ENCODE measurements at places on chromosomes 3 and 15.
A peak's percentile ranks its signal among the peaks of the same experiment; 100 is the strongest.

- peak; percentile 59 for DNase-seq
Observed at GRCh38 chr3:30628205-30628900, 22.0 kb downstream of the TGFBR2 start.

GRCh38 chr3:122931636-122932035 lies 95.9 kb downstream of the SEMA5B start:
- DNase-seq = no peak

GRCh38 chr3:61805510-61806080 lies 244.2 kb downstream of the PTPRG start:
- no peak for DNase-seq

- peak; percentile 38 for DNase-seq
Observed at GRCh38 chr15:41585127-41586047, 26.4 kb downstream of the TYRO3 start.

GRCh38 chr15:91214675-91215590 lies 114.9 kb downstream of the SV2B start:
- peak; percentile 4 for DNase-seq

- DNase-seq = no peak
Observed at GRCh38 chr3:20146301-20146700, 39.7 kb downstream of the SGO1 start.

DNA sequence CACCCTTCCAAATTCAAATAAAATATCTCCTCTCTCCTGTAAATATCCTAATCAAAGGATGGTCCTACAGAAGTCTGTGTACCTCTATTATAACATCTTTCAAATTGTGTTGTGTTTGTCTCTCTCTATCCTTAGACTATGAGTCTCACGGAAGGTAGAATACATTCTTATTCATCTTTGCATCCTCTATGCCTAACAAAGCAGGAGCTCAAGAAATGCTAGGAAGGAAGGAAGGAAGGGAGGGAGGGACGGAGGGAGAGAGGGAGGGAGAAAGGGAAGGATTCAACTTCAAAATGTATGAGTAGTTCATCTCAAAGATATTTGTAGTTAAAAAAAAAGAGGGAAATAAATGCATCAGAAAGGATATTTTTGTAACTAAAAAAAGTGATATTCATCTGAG lies 150.0 kb downstream of the RTP4 start:
- DNase-seq = no peak

DNA sequence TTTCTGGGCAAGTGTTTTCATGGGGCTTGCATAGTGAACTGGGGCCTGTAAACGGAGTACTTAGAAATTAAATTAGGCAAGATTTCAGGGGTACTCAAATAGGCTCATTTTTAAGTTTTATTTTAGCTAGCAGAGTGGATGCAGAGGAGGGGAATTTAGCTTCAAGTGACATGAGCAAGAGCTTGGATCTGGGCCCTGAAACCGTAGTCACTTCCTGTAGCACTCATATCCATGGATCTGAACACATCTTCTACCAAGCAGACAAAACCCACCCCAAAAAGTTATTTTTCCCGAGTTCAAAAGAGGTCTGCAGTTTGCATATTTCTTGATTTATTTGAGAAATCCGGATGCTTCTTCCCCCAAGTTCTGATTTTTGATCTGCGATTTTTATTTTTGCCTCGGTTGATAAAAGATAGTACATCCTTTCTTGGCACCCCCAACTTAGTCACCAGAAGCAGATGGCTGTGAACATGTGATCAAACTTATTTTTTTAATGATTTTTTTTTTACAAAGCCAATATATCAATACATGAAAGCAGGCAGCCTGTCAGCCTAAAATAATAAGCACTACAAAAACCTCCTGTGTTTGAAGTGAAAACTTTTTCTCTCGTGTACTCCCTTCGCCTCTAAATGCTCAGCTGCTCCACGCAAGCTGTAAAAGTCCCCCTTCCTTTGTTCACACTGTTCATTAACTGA lies 36.6 kb upstream of the STT3B start:
- no peak for DNase-seq

GRCh38 chr15:67076147-67076843 lies 10.9 kb downstream of the SMAD3 start:
- DNase-seq = no peak

DNA sequence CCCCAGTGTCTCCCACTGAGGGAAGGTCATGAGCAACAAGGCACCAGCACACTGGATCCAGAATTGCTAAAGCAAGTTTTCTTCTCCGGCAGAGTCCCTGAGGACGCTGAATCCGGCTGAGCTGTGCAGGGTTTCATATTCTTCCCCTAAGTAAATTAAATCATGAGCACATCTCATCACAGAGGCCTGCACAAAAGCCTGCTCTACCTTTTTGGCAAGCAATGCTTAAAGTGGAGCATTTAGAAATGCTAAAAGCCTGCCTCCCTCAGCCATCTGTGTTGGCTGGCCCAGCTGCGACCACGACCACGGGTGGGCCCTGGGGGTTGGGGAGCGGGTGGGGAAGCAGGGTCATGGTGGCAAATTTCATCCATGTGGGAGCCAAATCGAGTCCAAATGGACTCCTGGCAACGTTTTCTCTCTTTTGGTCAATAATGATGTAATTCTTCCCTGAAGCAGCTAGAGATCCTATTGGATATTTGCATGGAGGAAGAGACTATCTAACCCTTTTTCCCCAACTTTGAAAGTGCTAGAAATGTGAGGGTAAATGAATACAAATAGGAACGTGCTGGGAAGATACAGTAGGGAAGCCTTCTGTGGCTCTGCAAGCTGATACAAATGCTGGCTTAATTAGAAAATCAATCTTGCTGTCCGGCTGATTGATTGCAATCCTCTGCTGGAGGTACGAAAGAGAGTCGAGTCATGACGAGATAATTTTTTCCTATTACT lies 532.8 kb upstream of the TBL1XR1 start:
- peak; percentile 57 for DNase-seq

GRCh38 chr3:188067932-188068331 lies 86.0 kb upstream of the LPP start:
- DNase-seq = no peak

- DNase-seq = no peak
Observed at GRCh38 chr3:107986505-107986904, 104.3 kb downstream of the CD47 start.

DNA sequence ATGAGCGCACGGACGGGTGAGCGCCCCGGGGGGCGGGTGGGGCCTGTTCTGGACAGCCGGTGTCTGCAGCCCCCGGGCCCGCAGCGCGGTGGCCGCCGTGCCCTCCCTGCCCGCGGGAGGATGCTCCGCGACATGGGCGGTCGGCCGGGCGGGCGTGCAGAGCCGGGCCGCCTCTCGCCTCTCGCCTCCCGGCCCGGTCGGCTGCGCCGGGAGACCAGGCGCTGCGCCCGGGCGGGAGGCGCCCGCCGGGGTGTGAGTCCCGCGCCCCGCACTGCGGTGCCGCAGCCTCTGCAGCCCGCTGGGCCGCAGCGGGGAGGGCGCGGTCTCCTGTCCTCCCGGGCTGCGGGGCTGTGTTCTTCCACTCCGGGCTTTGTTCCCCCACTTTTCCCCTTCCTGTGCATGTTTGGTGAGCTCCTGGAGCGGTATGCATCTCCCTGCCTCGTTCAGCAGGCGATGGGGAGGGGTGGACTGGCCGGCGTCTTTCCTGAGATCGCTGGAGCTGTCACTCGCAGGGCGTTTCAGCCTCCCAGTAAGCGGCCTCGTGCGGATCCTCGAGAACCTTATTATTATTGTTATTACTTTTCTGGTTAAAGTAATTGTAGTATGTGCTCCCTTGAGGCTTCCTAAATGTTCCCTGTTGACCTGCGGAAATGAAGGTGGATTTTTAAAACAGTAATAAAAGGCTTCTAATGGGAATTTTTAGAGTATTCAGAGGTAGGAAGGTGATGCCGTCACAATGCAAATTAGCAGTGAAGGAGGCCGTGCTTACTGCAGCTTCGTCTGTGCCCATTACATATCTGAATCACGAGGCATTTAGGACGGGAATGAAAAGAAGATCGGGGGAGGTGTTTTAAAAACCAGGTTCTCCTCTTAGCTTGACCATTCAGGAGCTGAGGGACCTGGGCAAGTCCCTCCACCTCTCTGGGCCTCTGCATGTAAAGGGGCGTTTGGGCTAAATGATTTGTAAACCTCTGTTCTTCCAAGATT lies 593 bp downstream of the TMOD2 start:
- peak; percentile 64 for DNase-seq

DNA sequence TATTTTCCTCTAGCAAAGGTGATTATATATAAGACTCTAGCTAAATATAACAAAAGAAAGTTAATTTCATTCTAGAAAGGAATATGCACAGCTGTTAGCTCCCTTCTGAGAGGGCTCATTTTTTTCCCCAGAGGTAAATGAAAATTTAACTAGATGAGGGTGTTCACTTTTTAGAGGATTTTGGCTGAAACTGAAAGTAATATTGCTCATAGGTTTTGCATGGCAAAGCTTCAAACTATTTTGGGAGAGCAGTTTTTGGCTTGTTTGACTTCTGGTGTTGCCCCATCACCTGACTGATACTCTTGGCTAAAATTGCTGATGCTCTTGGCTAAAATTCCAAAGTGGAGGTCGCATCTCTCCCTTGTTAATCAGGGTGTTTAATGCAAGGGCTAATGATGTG lies 311.9 kb downstream of the EDEM1 start:
- no peak for DNase-seq

DNA sequence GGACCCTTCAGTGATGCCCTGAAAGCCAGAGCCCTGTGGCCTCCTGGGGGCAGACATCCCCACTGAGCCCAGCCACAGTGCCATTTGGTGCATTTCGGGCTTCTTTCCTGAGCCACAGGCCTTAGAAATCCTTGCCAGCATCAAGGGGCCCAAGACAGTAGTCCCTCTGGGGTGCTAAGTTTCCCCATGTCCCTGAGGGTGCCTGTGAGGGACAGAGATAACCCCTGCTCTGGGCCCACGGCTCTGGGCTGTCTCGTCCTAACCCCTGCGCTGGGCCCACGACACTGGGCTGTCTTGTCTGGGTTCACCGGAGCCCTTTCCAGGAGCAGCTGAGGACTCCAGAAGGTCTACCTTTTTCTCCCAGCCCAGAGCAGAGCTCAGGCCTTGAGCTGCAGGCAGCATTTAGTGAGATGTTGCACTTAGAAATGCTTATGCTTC lies 45.1 kb upstream of the FGD5 start:
- no peak for DNase-seq

- DNase-seq = no peak
Observed at GRCh38 chr3:108218811-108219210, 3.4 kb downstream of the IFT57 start.

GRCh38 chr15:100154338-100154737 lies 187.4 kb downstream of the ADAMTS17 start:
- no peak for DNase-seq

DNA sequence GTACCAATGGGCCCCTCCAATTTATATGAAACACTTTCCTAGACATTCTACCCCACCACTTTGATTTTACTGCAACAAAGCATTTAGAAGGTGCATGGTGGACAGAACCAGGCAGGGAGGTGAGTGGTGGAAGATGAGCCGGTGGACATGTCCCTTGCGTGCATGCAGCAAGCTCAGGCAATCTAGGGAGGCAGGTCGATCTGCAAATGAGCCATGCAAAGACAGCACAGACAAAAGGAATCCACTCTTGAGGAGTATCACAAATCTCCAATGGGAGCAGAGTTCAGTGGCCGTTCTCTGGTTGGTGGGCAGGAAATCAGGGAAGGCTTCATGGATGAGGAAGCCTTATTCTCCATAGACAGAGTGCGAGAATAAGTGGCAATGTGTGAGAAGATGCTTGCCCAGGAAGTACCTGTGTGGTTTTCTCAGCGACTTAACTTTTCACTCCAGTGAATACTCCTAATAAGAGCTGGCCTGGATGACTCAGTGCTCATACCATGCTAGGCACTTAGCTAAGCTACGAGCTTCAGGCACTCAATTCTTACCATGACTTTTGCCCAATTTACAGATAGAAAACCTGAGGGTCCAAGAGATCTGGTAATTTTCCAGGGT lies 152.5 kb downstream of the FOXP1 start:
- DNase-seq = no peak

GRCh38 chr15:77599899-77600298 lies 32.8 kb downstream of the LINGO1 start:
- peak; percentile 68 for DNase-seq

DNA sequence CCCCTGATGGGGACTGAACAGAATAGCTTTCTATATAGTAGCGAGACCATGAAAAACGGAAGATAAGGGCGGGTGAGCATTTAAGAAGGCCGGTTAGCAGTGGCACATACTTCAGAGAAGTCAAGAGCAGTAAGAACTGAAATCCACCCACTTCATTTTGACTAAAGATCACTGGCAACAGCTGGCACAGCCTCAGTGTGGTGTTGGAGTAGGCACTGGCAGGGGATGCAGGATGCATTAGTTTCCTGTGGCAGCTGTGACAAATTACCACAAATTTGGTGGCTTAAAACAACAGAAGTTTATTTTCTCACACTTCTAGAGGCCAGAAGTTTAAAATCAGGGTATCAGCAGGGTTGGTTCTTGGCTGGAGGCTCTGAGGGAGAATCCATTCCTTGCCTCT lies 176.5 kb downstream of the ADAMTSL3 start:
- DNase-seq = no peak

DNA sequence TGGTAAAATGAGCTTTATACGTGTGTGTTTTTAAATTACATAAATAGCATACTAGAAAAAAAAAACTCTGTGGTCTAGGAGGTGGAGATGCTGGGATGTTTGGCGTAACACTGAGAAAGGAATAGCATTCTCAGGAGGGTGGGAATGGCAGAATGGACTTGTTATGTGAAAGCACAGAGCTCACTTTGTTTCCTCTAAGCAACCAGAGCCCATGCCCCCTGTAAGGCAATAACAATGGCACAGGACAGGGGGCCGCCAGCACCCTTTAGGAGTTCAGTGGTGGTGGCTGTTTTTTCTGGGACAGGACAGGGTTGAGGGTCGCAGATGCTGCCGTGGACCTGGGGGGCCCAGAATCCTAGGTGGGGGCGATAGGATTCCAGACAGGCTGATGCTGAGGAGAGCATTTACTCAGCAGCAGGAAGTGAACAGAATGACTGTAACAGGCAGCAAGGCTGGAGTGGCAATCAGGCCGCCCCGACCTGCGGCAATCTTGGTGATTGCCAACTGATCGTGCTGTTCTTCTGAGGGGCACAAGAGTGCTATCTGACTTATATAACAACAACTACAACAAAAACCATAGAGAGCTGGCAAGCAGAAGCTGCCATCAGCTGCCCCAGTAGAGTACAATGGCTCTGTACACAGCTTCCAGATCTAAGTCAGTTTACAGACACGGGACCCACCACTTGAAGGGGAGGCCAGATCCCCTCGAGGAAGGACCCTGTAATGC lies 160.4 kb downstream of the UACA start:
- DNase-seq = no peak

DNA sequence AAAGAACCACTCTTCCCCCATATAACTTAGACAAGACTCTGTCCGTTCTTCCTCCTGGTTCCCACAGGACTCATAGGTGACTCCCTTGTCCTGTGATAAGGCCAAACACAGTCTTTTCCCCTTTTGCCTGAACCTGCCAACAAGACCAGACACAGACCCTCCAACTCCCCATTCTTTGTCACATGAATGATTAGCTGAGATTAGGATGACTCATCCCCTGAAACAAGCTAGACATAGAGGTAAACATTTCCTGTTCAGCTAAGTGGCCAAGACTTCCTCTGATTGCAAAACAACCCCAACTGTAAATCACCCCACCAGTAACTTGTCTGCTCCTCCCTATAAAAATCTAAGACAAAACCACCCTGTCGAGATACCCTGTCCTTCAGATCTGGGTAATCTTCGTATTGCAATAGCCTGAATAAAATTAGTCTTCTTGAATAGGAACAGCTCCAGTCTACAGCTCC lies 11.4 kb upstream of the HTR3E start:
- DNase-seq = no peak

GRCh38 chr15:78763796-78764241 lies 47.4 kb downstream of the ADAMTS7 start:
- DNase-seq = no peak
